Endothelial cell (in vitro differentiated cells): ENCODE measurements at places on chromosomes 12 and 14.

DNA sequence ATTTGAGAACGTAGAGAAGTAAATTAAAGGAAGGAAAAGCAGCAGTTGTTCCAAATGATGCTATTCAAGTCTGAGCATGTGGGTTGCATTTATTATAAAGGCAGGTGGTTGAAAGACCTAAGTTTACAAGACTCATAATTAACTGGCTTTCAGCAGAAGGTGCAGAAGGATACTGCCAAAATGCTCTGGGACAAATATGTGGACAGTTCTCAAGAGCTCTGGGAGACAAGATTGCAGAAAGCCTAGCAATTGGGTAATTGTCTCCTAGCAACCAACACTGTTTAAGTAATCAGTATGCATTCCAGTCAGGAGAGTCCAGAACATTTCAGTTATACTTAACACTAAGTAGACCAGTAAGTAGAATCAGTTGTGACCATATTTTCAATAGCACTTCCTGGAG lies 131.5 kb downstream of the GPR135 start:
- no peak for DNase-seq

GRCh38 chr12:127810041-127810440 lies 456.9 kb upstream of the TMEM132C start:
- DNase-seq = no peak

DNA sequence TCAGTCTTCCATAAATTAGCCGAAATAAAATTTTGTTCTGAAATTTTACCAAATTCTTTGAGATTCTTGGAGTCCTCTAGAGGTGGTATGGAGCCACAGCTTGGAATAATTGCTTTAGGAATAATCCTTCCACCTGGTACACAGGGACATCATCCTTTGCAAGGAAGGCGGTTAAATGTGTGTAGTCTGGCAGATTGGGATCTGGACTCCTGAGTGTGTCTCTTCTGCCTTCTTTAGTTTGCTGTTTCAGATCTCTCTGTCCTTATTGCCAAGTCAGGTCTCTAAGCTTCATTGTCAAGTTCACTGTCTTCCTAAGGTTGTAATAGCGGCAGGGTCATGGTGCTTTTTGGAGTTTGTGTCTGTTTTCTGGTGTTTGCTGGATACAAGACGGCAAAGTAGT lies 393.9 kb upstream of the RGS6 start:
- no peak for DNase-seq

DNA sequence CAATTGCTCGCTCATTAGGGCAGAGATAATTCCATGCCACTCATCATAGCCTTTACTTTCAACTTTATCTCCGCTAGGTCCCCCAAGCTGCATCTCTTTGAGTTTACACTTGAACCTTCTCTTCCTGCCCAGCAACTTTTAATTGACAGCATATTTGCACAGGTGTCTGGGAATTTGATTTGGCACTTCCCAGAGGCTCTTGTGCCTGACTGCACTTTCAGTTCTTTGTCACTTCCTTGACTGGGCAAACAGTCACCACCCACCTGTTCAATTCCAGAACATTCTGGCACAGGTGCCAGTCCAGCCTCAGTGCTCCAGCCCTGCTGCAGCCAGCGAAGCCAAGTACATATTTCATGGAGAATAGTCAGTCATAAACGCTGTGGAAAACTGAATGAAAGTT lies 110.1 kb upstream of the LRIG3 start:
- DNase-seq = no peak

GRCh38 chr14:49303946-49304516 lies 282.1 kb downstream of the RPS29 start:
- peak; percentile 68 for DNase-seq
